ENCODE measurements at places on chromosomes 2 and 18. TPM values are rescaled to one million over a fixed set of nuclear protein-coding genes. Genes with fewer than 3 reads are reported as not detected.

SEC11C gene
- total RNA-seq: 104 TPM

- peaks cover 4% of the 10 kb centered on the region for H3K4me1 ChIP-seq
- no peaks in the 10 kb centered on the region for H3K27me3 ChIP-seq
- H3K27ac ChIP-seq: peak overlapping the region; percentile 74
- DNase-seq: no peak
- no peak overlapping the region for H3K4me3 ChIP-seq
- no peaks in the 10 kb centered on the region for H3K36me3 ChIP-seq
Observed at GRCh38 chr18:57749604-57749970, 53.5 kb downstream of the ATP8B1 start.

DNA sequence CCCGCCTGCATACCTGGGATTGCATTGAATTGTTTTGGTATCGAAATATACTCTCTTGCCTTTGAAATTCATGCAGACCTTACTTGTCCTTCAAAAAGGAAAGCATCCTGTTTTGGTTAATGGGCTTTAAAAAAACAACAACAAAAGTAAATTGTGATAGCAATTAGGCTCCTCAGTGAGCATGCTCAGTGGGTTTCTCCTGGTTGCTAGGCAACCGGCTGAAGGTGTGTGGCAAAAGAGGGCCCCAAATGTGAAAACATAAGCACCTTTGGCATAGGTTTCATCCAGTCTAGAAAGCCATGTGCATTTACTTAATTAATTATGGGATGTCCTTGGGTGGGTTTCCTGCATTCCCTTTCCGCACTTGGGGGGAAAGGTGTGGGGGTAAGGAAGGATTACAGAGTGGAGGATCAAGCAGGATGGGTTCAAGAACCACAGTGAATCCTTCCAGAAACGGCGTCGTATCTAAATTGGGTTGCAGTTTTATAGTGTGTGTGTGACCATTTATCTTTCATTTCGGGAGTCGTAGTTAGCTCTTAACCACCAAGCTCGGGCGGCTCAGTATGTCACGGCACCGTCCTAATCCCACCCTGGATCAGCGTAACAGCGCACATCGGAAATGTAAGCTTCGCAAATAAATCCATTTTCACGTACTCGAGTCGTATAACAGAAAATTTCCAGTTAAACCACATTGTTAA lies 274.9 kb upstream of the TCF4 start:
- no peak overlapping the region for H3K4me3 ChIP-seq
- H3K4me1 ChIP-seq: no peaks in the 10 kb centered on the region
- no peaks in the 10 kb centered on the region for H3K27me3 ChIP-seq
- H3K36me3 ChIP-seq: no peaks in the 10 kb centered on the region
- no peak for DNase-seq

DNA sequence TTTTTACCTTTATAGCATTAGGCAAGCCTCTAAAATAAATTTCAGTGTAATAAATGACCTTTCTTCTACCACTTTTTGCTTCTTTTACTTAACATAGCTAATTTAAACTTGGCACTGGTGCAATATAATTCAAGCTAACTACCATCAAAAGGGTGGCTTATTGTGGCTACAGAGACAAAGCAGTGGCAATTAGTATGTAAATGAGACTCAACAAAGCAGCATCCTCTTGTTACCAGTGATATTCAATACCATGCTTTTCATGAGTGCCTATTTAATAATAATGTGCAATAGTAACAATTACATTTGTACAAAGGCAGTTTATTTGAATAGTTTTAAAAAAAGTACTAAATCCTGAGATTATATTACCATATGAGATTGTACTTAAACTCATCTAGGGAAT lies 93.4 kb downstream of the SOS1 start:
- no peaks in the 10 kb centered on the region for H3K4me1 ChIP-seq
- H3K27me3 ChIP-seq: no peaks in the 10 kb centered on the region
- H3K36me3 ChIP-seq: no peaks in the 10 kb centered on the region
- DNase-seq: no peak
- no peak overlapping the region for H3K4me3 ChIP-seq

DNA sequence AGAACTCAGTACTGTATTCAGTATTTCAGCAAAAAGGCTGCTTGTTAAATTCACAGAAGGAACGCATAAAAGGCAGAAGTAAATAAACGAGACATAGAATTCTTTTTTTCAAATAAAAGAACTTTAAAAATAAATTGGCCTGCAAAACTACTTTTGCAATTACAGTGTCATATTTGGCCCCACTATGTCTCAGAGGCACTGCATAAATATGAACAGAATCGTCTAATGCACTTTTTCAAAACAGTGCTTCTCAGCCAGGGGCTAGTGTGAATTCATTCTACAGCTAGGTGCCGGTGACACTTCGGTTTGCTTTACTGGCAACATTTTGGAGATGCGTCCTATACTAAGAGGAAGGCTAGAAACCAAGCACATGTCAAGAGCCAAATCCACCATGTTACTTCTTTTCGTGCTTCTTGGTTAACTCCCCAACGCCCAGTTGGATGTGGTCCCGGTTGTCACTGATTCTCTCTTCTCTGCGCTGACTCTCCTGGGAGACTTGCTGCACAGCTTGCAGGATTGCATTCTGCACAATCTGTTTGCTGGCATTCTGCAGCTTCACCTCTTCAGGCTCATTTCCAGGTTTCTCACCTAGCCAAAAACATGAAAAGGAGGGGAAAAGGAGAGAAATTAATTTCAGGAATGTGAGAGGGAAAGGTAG lies 51.8 kb downstream of the AKAIN1 start:
- no peaks in the 10 kb centered on the region for H3K36me3 ChIP-seq
- H3K4me3 ChIP-seq: no peak overlapping the region
- DNase-seq: no peak
- H3K27ac ChIP-seq: no peak overlapping the region
- no peaks in the 10 kb centered on the region for H3K4me1 ChIP-seq

REG3G gene
- not detected for total RNA-seq

DNA sequence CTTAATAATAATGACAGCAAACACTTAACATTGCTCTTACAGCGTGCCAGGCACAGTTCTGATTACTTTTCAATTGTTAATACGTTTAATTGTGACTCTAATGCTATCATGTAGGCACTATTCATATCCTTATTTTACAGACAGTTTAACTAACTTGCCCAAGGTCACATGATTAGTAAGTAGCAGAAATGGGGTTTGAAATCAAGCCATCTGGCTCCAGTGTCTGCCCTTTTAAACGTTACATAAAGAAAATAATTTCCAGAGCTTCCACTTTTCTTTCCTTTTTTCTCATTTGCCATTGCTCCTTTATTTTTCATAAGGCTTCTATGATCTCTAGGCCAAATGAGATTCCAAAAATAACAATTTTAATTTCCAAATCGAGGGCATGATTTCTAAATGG lies 50.6 kb upstream of the IKZF2 start:
- no peaks in the 10 kb centered on the region for H3K36me3 ChIP-seq
- DNase-seq: no peak
- H3K27me3 ChIP-seq: no peaks in the 10 kb centered on the region
- H3K27ac ChIP-seq: no peak overlapping the region

DNA sequence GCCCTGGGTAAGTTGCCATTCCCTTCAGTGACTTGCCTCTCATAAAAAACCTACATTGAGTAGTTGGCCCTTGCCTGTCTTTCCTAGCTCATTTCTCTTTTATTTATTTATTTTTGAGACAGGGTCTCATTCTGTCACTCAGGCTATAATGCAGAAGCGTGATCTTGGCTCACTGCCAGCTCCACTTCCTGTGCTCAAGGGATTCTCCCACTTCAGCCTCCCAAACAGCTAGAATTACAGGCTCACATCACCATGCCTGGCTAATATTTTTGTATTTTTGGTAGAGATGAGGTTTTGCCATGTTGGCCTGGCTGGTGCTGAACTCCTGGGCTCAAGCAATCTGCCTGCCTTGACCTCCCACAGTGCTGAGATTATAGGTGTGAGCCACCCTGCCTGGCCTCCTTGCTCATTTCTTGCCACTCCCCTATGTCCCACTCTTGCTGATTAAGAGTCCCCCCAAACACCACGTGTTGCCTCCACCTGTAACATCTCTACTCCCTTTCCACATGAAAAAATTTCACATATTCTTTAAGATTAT lies 12.6 kb downstream of the EVA1A start:
- H3K4me1 ChIP-seq: no peaks in the 10 kb centered on the region
- H3K27ac ChIP-seq: no peak overlapping the region
- H3K27me3 ChIP-seq: no peaks in the 10 kb centered on the region
- no peak for DNase-seq
- H3K36me3 ChIP-seq: no peaks in the 10 kb centered on the region
